ENCODE measurements at places on chromosomes 6 and 20.
A peak's percentile ranks its signal among the peaks of the same experiment; 100 is the strongest.

GRCh38 chr20:24838546-24839535 lies 110.2 kb upstream of the CST7 start:
- DNase-seq: no peak

GRCh38 chr6:9139746-9140145 lies 704.4 kb upstream of the SLC35B3 start:
- DNase-seq: no peak

DNA sequence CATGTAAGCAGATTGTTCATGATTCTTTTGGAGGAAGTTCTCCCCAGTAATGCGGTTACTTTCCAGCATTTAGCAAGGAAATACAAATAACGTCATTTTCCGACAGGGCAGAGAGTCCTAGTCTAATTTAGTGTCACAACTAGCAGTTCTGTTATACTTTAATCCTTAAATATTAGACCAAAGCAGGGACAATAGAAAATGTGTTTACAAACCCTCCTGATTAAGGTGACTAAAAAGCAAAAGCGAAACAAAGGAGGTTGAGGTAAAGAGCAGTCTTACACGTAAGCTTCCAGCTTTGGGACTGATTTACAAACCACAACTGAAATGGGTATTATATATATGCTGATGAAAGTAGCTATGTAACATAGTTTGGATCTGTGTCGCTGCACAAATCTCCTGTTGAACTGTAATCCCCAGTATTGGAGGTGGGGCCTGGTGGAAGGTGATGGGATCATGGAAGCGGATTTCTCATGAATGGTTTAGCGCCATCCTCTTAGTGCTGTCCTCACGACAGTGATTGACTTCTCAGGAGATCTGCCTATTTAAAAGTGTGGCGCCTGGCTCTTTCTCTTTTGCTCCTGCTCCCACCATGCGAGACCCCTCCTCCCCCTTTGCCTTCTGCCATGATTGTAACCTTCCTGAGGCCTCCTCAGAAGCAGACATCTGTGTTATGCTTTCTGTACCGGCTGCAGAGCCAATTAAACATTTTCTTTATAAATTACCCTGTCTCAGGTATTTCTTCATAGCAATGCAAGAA lies 81.9 kb downstream of the PLCB1 start:
- no peak for DNase-seq

DNA sequence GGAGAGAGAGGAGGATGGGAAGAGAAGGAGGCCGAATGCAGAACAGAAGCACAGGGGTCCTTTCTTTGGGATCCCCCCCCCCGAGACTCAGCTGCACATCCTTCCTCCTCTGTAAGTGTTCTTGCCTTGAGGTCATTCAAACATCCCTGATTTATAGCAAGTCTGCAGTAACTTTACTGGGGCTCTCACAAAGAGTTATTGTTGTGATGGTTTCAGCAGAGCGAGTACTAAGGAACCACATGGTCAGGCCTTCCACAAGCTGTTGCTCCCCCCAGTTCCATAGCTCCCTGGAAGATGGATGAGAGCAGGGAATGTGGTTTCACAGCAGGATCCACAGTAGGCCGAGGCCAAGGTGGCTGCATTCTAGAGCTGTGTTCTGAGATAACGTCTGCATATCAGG lies 351.4 kb upstream of the CDH4 start:
- DNase-seq: no peak

DNA sequence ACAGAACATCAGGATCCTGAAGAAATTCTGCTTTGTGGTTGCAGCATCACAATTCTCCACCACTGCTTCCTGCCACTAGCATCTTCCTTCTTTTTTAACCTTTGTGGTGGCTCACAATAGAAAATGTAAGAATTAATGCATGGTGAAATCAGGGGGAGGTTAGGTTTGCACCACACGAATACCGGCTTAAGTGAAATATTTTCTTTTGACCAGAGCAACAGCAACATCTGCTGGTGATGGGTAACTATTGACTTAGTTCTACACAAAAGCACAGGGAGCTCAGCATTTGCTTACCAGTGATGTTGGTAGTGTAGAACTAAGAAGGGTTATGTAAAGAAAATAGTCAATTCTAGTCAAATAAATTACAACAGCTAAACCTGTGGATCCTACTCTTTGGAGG lies 280.5 kb downstream of the SYNE1 start:
- no peak for DNase-seq

DNA sequence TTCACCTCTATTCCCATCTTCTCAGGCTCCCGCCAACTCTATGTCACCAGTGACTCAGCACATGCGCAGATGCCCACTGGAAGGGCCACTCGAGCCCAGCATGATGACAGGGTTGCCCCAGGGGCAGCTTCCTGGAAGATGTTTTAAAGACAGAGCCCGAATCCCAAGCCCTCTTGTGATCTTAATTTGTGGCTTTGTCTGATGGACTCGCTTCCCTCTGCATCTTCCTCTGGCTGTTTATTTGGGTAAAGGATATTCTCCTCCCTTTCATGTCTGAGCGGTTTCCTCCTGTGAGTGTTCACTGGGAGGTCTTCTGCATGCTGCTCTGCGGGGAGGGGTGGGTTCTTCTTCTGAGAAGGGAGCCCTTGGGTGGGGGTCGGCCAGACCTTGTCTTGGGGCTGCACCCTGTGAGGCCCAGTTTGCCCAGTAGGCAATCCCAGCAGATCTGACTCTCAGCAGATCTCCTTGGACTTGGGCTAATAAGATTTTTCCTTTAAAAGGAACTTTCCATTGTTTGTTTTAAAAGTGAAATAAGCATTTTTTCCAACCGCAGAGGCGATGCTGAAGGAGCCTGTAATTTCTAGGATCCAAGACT lies 401.0 kb downstream of the CDC5L start:
- no peak for DNase-seq

DNA sequence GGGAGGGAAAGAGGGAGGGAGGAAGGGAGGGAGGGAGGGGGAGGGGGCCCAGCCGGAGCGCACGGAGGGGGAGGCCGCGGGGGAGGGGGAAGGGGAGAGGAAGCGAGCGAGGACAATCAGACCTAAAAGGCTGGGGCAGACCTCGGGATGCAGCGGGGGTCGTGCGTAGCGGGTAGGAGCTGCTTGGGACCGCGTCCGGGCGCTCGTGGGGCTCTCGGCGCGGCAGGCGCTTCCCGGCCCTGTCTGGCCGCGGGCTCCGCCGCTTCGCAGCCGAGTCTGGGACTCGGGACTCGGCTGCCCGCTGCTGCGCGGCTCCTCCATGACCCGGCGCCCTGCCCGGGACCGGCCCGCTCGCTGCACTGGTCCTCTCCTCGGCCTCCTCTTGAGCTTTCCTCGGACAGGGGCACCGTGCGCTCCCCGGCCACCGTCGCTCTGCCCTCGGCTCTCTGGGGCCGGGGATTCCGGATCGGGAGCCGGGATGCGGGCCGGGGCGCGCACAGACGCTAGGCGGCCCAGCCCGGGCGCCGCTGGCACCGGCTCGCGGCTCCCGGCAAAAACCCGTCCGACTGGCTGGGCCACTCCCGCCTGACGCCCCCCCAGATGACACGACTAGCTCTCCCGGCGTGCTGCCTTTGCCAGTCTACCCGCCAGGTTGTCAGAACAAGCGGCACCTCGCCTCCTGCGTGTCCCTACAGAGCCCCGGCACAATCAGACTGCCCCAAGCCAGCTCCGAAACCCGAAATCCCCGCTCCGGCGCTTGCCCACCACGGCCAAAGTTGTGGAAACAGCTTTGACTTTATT lies 2.2 kb downstream of the TFAP2A start:
- no peak for DNase-seq

DNA sequence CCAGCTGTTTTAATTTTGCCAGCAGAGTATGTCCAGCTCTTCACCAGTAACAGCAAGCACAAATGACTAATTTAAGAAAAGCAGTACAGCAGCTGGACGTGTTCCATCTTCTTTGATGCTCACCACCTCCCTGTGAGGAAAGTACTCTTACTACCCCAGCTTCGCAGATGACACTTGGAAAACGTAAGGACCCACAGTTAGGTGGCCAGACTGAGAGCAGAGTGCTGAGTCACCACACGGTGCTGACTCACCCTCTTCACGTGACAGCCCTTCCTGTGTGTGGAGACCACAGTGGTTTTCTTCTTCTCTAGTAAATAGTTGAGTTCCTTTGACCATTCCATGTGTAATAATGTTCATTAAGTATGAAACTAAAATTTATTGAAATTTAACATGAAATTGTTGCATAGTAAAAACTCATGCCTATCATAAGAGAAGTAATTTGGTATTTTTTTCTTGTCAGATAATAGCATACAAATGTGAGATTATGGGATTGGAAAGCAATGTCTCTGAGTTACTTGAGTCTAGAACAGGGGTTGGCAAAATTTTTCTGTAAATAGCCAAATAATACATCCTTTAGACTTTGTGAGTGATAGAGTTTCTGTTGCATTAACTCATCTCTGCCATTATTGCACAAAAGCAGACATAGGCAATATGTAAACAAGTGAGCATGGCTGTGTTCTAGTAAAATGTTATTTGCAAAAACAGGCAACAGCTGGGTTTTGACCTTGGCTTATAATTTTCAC lies 76.6 kb downstream of the SLX4IP start:
- peak; percentile 7 for DNase-seq

- DNase-seq: no peak
Observed at GRCh38 chr6:20205722-20206161, 6.5 kb downstream of the MBOAT1 start.

GRCh38 chr20:45771182-45771759 lies 20.4 kb downstream of the WFDC3 start:
- peak; percentile 48 for DNase-seq

DNA sequence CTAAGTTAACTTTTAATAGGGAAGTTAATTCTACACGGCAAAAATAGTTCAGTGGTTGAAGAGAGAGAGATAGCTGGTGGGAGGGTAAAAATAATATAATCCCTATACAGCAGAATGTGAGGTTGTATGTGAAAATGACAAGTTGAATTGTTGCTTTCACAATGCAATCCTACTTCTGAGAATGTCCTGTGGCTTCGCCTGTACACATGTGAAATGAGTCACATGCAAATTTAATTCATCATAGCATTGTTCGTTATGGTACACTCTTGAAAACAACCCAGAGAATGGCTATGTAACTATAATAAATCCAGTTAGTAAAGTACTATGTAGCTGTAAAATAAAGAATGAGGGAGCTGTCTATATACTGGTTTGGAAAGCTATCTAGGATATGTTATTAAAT lies 46.0 kb upstream of the HINT3 start:
- DNase-seq: no peak

DNA sequence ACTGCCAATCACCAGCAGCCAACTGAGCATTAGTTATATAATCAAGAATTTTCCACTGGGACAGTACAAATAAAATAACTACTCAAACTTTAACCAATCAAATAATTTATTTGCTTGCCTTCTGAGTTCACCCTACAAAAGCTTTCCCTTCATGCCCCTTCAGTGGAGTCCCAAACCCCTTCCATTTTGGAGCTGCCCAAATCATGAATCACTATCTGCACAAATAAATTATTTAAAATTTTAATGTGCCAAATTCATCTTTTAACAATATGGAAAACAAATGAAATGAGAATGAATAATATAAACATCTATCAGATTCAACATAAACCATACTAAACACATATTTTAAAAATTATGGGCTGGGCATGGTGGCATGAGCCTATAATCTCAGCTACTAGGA lies 85.9 kb downstream of the KIF13A start:
- DNase-seq: no peak

GRCh38 chr6:146581968-146582367 lies 16.8 kb upstream of the ADGB start:
- no peak for DNase-seq

- no peak for DNase-seq
Observed at GRCh38 chr20:17825960-17826843, 126.4 kb downstream of the BANF2 start.

GRCh38 chr20:58267389-58268215 lies 39.1 kb upstream of the ANKRD60 start:
- no peak for DNase-seq

- no peak for DNase-seq
Observed at GRCh38 chr6:129492260-129492659, 217.7 kb downstream of the ARHGAP18 start.

GRCh38 chr6:12033770-12034169 lies 21.7 kb downstream of the HIVEP1 start:
- no peak for DNase-seq

- no peak for DNase-seq
Observed at GRCh38 chr6:53359843-53360092, 11.0 kb upstream of the ELOVL5 start.

- no peak for DNase-seq
Observed at GRCh38 chr20:17558154-17558940, 11.5 kb upstream of the DSTN start.

- DNase-seq: peak; percentile 14
Observed at GRCh38 chr20:57685146-57685758, 24.6 kb downstream of the PMEPA1 start.

DNA sequence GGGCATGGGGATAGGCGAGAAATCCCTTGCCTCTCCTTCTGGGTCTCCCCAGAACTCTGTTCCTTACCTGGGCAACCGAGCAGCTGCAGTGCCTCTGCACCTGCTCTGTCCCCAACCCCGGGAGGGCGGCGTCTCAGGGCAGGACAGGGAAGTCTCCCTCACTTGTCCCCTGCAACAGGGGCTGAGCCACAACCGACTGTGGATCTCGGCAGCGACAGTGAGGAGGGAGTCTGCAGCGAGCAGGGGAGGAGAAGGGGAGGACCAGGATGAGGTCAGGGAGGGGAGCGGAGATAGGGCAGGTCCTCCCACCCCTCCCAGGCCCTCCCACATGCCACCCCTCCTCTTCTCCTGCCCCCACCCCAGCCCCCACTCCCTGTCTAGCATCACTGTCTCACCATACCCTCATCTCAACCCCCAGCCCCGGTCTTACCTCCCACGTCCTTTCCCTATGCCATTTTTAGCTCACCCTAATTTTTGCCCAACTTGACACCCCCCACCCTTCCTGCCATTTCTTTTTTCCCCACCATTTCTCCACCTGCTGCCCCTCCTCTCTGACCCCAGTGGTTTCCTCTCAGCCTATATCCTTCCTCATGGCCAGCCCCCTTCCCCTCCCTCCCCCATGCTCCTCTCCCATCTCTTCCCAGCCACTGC lies at the start of gene TNXB:
Gene TNXB (minus strand): TSS at position 225 of the 651 bp plus-strand sequence. CDS start 11,140 bp downstream, outside the sequence.
- no peak for DNase-seq

Data from hypothalamus (tissue), 51 donors.